ENCODE measurements at places on chromosomes 16 and 17.
A peak's percentile ranks its signal among the peaks of the same experiment; 100 is the strongest.

GRCh38 chr16:49351096-49351487 lies 22.5 kb upstream of the C16orf78 start:
- no peak for DNase-seq

GRCh38 chr17:21530311-21530710 lies 154.2 kb downstream of the KCNJ12 start:
- DNase-seq, result no peak

DNA sequence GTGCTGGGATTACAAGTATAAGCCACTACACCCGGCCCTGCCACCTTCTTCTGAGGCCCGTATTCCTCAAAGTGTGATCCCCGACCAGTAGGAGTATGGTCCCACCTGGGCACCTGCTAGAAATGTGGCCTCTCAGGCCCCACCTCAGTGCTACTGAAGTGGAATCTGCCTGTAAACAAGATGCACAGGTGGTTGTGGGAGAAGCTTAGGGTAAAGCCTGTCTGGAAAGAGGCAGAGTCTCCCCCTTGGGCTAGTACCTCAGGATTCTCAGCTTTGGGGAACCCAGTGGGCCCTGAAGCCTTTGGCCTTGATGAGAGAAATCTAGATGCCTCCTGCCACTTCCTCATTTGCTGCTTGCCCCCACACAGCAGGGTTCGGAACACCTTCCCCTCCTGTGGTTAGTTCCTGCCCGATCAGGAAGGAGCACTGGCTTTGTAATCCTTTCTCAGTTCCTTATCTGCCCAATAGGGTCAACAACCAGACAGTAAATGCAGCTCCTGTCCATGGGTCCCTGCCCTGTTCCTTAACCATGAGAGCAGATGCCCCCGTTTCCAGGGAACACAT lies 25.2 kb downstream of the TK2 start:
- DNase-seq, result no peak

- DNase-seq, result no peak
Measured at GRCh38 chr17:49401971-49402611, 12.6 kb downstream of the PHB1 start.

DNA sequence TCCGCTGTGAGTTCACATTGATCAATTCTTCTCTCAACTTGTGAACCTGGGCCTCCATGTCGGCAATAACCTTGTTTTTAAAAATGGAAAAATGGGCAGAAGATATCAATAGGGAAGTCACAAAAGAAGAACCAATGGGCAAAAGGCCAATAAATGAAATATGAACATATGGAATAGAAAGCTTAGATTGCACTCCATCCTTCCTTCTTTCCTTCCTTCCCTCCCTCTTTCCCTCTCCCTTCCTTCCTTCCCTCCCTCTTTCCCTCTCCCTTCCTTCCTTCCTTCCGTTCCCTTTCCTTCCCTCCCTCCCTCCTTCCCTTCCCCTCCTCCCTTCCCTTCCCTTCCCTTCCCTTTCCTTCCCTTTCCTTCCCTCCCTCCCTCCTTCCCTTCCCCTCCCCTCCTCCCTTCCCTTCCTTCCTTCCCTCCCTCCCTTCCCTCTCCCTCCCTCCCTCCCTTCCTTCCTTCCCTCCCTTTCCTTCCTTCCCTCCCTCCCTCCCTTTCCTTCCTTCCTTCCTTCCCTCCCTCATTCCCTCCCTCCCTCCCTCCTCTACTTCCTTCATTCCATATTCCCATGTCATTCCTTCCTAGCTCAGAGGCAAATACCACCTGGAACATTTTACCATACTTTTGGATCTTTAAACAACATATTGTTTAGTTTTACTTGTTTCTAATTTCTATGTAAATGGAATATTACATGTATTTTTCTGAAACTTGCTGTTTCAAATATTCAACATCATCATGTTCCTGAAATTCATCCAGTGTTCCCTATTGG lies 290.7 kb upstream of the AXIN2 start:
- DNase-seq, result no peak

- peak; percentile 10 for DNase-seq
Measured at GRCh38 chr17:37770631-37771518, 26.0 kb upstream of the HNF1B start.

DNA sequence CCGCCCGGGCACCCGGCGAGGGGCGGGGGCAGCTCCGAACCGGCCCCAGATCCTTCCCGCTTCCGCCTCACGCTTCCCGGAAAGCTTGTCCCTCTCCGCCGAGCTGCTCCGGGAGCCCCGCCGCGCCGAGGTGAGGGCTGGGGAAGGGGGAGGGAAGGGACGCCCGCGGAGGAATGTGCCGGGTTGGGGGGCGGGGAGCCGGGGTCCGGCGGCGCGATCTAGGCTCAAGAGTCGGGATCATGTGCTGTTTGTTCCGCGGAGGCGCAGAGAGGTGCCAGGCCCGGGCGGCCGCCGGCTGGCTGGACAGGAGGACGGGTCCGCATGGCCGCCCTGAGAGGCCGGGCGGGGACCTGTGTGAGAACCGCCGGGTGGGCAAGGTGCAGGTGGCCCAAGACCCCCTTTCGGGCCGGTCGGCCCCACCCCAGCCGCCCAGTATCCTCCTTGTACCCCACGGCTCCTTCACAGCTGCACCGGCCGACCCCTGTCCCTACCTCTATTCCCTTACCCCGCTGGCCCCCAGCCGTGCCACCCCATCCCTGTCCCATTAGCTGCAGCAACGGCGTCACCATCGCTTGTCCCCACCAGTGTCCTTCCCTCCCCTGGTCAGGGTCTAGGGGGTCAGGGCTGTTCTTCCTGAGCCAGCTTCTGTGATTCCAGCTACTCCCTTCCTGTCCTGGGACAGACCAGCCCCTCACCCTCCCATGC lies 429 bp downstream of the KIF1C start:
- DNase-seq, result no peak

DNA sequence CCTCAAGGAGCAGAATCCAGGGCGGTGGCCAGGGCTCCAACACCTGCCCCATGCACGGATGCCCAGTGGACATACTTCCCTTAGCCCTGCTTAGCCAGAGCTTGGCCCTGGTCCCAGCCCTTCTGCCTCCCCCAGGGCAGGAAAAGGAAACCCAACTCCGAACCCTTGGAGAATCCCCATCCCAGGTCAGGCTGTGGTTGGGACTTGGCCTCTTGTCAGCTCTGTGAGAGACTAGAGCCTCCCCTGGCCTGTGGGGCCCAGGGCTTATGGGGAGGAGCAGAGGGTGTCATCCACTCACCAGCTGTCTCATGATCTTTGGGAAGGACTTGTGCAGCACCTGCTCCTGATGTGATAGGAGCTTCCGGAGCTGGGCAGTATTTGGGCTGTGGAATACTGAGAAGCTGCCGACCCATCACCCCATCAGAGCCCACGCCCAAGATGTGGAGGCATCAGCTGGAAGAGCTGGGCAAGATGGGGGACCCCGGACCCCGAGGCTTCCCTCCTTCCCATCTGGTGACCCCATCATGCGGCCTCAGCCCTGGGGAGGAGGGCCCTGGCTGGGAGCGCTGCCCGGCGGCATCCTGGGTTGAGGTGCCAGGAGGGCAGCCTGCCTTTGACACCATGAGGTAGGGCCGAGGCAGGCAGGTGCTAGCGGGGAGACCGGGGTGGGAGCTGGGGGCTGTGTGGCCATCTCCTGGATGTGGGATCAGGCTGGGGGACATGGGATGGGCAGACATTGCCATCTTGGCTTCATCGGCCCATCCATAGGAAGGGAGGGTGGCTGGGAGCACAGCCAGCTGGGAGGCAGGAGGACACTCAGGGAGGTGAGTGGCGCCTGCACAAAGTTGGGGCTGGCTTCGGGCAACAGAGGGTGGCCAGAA lies 45.1 kb downstream of the TNFRSF13B start:
- no peak for DNase-seq
